ENCODE measurements at places on chromosomes 11 and 22.

DNA sequence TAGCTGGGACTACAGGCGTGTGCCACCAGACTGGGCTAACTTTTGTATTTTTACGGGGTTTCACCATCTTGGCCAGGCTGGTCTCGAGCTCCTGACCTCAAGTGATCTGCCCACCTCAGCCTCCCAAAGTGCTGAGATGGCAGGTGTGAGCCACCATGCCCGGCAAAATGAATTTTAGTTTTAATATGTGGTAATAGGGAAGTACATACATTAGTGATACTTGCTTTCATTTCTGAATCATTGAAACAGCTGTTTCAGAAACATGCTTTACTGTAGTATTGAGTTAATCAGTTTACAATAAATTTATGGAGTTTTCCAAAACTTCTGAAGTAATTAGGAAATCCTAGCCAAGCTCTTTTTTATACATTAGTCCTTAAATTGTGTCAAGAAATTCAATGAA is 15.6 kb downstream of the PCF11 start:
- no peak for DNase-seq

DNA sequence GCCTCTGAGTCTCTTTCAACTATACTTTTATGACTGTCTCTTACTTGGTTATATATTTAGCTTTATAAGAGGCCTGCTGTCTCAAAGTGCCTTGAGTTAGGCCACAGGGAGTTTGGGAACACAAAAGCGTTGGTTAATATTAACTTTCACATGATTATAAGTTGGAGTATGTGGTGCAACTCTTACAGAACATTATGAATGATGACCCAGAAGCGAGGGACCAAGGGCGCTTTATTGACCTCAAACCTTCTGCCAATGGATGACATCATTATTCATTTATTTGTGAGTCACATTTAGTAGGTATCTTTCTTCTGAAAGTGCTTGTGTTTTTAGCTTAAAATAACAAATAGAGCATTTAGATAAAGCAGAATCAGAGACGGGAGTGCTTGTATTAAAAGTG is 298.0 kb upstream of the ZC3H12C start:
- peak; percentile 55 for DNase-seq

DNA sequence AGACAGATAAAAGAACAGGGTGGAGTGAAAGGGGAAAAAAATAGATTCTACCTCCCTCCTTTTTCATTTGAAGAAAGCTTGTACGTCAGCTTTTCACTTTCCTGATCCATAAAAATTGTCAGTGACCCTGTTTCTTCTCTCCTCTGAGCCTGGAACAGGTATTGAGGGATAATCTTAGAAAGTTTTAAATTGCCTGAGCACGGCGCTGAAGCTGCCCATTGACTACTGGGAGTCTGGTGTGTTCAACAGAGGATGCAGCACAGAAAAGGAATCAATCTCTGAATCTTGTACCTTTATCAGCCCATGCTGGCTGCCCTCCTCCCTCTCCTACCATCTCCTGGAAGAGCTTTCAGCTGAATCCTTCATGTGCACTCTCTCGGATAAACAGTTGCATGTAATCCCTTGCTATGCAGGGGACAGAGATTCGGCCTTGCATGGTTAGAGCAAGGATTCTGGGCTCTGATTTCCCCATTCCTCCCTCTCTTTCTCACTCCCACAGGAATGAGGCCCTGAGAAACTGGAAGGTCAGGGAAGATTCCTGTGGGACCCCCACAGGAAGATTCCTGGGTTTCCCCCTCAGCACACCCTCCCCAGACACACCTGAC is 162.4 kb upstream of the SYN3 start:
- no peak for DNase-seq

DNA sequence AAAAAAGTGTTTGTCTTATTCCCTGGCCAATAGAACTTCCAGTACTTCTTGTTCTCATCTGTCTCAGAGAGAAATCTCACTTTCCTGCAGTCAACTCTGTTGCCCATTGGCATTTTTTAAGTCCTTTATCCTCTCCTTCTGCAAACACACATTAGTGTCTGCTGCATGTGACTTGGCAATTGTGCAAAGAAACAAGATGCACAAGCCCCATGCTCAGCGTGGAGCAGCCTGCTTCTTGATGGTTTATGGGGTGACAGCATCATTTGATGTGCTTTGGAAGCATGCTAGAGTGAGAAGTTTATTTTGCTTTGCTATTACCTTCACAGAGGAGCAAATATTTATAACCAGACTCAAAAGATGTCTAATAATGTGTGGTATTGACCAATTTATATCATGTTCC is 238.2 kb downstream of the FAT3 start:
- no peak for DNase-seq

DNA sequence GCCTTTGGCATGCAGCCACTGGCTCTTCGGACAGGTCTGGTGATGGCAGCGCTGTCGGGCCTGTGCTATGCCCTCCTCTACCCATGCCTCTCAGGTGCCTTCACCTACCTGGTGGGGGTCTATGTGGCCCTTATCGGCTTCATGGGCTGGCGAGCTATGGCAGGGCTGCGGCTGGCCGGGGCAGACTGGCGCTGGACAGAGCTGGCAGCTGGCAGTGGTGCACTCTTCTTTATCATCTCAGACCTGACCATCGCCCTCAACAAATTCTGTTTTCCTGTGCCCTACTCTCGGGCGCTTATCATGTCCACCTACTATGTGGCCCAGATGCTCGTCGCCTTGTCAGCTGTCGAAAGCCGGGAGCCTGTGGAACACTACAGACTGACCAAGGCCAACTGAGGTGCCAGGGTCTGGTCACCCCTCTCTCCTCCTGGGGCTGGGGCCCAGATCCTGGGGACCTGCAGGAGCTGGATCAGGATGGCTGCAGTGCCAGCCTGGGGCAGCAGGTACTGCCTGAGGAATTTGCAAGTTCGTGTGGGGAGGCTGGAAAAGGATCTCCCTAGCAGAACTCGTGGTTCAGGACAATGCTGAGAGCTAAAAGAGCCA is 3.1 kb downstream of the TMEM86A start:
- DNase-seq, result no peak

DNA sequence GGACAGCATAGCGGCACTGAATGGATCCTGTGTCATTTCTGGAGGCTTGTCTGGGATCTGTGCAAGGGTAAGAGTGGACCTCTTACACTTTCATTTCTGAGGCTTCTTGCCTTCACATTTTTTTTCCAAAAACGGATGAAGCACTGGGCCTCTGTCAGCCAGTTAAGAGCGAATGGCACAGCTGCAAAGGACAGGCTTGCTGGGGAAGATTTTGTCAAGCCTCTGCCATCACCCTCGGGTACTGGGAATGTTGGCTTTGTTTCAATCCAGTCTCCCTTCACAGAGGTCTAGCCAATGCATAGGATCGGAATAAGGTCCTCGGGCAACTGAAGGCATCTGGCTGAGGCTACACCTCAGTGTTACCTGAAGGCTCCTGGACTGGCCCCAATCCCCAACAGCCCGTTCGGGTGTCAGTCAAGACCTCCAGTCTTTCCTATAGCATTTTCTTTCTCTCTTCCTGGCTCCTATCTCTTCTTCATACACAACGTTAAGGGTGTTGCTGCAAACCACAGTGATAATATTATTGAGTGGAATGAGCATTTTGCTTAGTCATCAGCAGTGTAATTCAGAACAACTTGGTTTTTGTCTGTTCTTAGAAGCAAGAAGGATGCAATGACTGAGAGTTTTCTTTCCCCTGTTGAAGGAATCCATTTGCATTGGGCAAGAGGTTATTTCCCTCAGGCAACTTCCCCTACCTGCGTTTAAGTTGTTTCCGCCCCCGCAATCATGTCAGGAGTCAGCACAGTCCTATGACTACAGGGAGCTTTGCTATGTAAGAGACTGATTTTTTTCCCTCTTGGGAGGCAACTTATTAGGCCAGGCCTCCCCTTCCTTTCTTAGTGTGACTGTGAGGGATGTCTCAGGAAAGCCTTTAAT is 22.8 kb downstream of the NPAT start:
- DNase-seq, result peak; percentile 26

GRCh38 chr11:124807201-124807600 is 7.0 kb upstream of the MSANTD2 start:
- DNase-seq, result no peak

- peak; percentile 87 for DNase-seq
Measured at GRCh38 chr11:117519170-117519569, 191.5 kb downstream of the CEP164 start.

DNA sequence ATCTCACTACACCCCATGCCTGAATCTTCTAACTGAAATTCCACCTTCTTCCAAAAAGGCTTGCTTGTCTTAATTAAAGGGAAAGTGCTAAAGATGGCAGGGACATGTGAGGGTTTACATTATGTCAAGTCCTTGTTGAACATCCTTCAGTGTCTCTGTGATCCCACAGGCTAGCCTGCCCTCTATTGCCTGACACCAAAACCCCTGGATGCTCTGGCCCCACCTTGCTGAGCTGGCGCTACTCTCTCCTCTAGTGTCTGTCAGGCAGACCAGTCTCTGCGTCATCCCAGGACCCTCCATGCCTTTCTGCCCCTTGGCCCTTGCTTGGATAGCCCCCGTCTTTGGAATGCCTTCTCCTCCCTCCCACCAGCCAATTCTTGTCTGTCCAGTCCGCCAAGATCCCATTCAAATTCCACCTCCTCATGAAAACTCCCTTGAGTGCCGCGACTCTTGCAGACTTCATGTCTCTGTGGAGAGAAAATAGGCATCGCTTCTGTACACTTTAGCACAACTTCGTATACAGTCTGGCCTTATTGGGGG is 69.3 kb downstream of the PKNOX2 start:
- no peak for DNase-seq

GRCh38 chr11:207863-208180 is 314 bp downstream of the RIC8A start:
- DNase-seq, result no peak

- DNase-seq, result no peak
Measured at GRCh38 chr11:35688023-35688422, 25.4 kb downstream of the TRIM44 start.

DNA sequence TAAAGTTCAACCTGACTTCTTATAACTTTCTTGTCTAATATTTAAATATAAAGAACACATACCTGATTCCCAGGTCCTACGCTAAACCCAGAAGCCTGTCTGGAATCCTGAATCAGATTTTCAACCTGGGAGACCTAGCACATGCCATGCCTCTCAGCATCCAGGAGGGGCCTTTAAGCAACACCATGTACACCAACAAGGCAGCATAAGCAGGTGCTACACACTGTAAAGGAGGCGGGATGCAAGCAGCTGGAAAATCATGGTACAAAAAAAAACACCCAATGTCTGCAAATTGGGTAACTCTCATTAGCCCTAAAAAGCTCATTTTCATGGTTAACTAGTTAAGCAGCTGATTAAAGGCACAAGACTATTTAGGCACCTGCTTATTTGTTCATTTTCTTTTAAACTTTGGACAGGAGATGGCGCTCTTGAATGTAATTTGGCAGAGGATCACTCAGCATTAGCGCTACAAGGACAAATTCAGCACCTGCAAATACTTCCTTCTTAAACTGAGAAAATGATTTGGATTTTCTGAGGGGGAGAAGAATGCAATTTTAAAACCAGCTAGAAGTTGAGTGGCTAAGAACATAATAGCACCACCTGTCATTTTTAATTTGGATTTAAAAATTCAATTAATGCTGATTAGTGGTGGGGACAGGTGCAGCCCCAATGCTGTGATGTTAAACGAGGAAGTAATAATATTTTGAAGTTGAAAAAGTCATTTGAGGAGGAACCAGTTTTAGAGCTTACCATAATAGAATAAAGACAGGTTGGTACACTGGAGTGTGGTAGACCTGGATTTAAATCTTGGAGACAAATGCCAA is 104.0 kb downstream of the FAR1 start:
- DNase-seq, result peak; percentile 47

GRCh38 chr11:120465921-120466534 is 45.5 kb upstream of the GRIK4 start:
- no peak for DNase-seq

DNA sequence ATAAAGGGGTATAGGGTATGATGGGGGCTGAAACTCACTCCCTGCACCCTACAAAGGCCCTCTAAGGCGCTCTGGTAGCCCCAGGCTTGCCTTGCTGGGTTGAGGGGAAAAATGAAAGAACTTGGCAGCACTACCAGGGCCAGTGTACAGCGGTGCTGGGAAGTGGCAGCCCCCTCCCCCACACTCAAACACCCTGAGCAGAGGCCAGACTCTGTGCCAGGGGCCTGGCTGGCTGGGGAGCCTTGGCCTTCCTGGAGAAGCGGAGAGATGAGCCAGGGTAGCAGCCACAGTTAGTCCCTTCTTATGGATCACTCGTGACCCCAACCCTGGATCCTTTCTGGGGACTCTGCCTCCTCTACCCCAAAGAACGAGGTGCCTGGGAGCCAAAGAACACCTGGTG is 2.7 kb downstream of the TMEM134 start:
- DNase-seq, result no peak

DNA sequence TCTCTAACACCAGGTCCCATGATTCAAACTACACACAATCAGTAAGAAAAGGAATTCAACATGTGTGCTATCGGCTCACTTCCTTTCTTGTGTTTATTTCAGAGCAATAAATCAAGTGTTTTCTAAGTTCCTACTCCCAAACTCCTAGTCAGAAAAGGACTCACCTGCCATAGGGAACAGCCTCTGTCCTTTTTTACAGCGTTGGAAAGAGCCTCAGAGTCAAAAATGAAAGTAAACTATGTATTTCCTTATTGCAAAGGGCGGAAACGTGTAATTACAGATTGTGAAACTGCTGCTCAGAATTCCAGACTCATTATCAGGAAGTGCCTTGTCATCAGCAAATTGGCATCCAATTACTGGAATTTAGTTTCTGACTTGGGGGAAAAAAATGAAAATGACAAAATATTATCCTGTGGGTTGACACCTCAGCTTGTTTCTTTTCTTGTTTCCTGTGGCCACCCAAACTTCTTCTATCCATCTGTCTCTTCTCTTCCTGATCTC is at the start of gene CASP4:
Gene CASP4 (minus strand): TSS at position 220 of the 501 bp plus-strand sequence. CDS start 49 bp downstream, at position 171.
- DNase-seq, result no peak

GRCh38 chr11:65416841-65417701 is 5.5 kb upstream of the NEAT1 start:
- DNase-seq, result peak; percentile 25

DNA sequence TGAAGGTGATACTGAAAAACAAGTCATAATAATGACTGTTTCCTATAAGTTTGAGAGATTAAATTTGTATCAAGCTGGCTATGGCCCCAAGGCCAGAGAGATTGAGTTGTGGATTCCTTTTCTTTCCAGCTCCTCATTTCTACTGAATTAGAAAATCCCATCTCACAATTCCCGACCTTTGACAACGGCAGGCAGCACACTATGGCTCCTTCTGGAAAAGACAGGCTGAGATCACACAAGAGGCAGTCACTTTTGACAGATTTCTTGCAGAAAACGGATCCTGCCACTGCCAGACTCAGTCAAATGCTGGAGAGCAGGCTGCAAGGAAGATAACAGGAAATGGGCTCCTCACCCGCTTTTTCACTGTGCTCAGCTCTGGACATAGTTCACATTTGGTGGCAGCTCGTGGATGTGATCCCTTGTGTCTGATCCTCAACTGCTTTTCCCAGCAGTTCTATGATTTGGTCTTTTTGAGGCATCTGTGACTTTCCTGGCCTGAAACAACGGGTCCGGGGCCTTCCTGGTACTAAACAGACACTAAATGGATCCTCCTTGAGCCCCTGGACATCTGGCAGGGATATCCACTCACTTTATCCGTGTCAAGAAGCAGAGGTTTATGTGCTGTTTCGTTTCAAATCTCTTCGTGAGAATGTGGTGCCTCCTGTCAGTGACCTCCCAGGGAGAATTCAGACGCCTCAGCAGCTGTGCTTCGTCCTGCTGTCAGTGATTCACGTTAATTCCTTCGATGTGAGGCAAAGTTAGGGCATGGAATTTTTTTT is 26.1 kb upstream of the RTL6 start:
- DNase-seq, result no peak

Measured in Caki2 (cell line).